ENCODE measurements at places on chromosomes 16 and 17.
A peak's percentile ranks its signal among the peaks of the same experiment; 100 is the strongest.

GRCh38 chr16:49547448-49547847 lies 173.8 kb downstream of the C16orf78 start:
- no peak for DNase-seq

GRCh38 chr16:9318764-9319163 lies 227.3 kb downstream of the HAPSTR1 start:
- no peak for DNase-seq

- DNase-seq = no peak
Observed at GRCh38 chr16:65469116-65469515, 347.3 kb upstream of the CDH11 start.

DNA sequence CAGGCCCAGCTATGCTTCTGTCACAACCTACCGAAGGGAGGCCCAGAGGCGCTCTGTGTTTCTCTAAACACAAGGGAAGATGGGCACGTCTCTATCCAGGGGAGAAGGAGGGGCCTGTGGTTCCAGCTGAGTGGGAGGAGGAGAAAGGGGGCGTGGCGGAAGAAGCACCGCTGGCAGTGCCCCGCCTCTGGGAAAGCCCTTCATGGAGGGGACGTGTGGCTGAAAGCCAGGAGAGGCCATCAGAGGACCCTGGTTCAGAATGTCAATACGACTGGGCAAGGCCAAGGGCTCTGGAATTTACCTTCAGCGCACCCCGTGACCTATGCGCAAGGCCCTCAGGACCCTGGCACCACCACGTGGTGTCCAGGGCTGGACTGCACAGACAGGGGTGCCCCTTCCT lies 12.3 kb upstream of the SLC38A8 start:
- DNase-seq = no peak

DNA sequence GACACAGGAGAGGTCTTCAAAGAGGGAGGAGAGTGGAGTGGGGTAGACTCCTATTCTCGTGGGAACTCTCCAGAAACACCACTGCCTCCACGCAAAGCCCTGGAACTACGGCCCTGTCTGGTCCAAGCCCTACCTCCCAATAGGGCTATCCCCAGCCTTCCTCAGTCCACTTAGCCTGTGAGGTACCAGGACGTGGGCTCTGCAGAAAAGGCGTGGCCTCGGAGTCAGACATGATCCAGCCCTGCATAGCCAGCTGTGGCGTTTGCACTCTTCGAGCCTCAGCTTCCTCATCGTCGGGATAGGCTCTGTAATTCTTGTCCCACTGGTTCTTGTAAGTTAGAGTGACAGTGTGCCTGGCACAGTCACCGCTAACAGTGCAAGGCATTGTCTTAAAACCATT lies 13.8 kb downstream of the ENDOV start:
- DNase-seq = peak; percentile 49

GRCh38 chr17:38947189-38947588 lies 20.0 kb downstream of the FBXO47 start:
- no peak for DNase-seq

DNA sequence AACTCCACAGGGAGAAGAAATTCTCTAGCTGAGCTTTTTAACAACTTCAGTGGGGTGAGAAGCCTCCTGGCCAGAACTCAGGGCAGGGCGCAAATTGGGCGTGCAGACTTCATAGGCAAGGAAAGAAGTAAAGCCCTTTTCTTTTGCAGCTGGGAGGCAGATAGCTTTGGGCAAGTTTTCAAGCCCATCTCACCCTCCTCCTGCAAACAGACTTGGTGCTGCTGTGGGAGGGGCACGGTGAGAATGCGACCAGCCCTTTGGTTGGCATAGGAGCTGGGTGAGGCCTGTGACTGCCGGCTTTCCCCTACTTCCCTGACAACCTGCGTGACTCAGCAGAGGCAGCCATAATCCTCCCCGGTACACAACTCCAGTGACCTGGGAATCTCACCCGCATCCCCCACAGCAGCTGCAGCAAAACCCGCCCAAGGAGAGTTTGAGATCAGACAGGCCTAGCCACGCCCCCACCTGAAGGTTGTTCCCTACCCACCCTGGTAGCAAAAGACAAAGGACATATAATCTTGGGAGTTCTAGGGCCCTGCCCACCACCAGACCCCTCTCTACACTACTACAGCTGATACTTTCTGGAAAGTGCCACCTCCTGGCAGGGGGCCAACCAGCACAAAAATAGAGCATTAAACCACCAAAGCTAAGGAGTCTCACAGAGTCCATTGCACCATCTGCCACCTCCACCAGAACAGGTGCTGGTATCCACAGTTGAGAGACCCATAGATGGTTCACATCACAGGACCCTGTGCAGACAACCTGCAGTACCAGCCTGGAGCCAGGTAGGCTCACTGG lies 195.5 kb upstream of the CCL2 start:
- no peak for DNase-seq

DNA sequence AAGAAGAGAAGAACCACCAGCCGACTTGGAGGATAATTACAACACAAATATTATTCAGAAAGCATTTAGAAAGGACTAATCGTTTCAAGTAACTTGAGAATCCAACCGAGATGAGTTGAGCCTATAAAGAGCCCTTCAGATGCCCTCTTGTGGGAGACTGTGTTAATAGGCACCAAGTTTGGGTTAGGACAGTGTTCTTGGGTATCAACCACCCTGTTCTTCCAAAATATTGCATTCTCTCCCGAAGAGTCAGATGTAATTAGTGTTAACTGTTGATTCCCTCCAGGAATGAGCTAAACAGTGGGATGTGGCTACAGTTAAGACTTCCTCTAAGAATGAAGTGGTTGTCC lies 87.8 kb upstream of the NOL11 start:
- DNase-seq = no peak

DNA sequence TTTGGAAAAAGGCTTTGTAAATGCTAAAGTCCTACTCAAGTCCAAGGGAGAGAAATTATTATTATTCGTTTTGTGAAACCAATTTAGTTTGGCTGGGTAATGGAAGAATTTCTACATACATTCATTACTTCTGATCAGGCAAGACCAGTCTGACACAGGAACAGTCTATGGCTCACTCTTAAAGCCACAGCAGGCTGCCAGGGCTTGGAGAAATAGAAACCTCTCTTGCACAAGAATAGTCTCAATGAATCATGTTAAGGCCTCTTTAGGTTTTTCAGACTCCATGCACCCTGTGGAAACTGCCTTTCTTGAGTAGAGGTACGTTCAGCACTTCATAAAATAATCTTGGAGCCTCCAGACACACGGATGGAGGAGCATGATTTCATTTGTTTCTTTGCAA lies 167.7 kb downstream of the IRX3 start:
- no peak for DNase-seq

DNA sequence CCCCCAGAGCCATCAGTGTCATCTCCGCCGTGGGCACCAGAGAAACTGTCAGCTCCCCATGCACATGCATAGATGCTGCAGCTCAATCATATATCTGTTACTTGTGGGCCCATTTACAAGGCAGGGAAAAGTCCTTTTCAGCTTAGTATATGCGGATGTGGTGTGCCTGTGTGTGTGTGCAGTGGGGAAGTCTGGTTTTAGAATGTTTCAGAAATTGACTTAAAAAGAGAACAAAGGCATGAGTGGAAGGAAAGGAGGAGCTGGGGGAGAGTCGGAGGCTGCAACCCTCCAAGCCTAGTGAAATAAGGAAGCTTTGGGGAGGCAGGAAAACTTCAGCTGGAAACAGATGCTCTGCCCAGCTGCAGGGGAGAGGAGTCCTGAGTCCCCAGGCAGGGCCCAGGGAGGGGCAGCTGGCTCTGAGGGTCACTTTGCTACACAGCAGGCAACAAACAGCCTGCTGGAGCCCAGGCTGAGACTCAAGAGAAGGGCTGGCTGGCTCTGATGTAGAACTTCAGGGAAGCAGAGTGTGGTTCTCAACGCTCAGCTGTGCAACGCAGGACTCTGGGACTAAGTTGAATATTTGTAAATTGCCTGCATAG lies 11.1 kb upstream of the CD300LD start:
- no peak for DNase-seq

GRCh38 chr17:63294776-63295175 lies 151.3 kb downstream of the CYB561 start:
- no peak for DNase-seq

DNA sequence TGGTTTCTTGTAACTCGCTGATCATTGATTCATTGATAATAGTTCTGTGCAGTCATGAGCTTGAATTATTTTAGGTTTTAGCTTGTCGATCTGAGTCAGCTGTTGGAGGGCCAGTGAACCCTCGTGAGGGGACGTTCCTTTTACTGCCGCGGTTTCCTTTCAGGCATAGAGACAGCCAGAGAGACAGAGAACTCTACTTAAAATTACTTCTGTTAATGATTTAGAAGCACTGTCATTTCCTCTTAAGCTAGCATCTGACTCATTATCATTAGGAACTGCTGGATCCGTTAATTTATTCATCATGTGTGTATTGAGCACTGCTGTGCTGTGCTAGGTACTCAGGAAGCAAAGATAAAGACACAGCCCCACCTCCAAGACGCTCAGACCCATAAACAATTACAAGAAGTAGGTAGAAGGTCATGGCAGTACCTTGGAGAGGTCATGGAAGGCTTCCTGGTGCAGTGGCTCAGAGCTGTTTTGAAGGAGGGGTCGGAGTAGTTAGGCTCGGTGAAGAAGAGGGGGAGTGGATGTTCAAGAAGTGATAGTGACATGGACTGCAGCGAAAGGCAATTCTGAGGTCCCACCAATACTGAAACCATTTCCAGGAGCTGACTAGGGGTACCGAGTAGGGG lies 3.3 kb downstream of the PGS1 start:
- no peak for DNase-seq

GRCh38 chr17:47295037-47295873 lies 28.5 kb upstream of the EFCAB13 start:
- no peak for DNase-seq

DNA sequence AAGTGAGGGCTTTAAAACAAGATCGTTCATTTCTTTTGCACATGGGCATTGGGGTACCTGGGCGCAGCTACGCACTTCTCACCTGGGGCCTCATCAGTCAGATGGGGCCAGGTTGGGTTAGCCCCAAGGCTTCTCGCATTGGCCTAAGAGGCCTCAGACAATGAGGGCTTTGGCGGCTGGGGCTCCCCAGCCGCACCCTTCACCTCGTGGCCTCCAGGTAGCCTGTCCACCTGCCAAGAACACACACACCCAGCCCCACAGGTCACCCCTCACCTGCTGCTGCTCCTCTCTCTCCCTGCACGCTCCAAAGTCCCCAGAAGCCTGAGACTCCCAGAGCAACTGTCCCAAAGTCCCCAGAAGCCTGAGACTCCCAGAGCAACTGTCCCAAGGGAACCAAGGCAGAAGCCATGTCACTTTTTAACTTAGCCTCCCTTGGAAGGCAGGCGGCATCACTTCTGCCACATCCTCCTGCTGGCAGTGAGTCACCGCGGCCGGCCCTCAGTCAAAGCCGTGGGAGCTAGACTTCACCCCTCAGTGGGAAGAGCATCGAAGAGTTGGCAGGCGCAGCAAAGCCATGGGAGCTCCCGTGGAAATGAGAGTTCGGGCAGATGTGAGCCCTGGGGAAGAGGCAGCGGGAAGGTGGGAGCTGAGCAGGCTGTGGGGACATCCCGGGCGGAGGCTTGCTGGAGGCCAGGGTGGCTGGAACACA lies 78.9 kb upstream of the PLCG2 start:
- DNase-seq = no peak

- peak; percentile 32 for DNase-seq
Observed at GRCh38 chr16:74999609-75000480, 1.0 kb downstream of the ZNRF1 start.

- no peak for DNase-seq
Observed at GRCh38 chr17:78765821-78766220, 16.3 kb downstream of the CYTH1 start.

DNA sequence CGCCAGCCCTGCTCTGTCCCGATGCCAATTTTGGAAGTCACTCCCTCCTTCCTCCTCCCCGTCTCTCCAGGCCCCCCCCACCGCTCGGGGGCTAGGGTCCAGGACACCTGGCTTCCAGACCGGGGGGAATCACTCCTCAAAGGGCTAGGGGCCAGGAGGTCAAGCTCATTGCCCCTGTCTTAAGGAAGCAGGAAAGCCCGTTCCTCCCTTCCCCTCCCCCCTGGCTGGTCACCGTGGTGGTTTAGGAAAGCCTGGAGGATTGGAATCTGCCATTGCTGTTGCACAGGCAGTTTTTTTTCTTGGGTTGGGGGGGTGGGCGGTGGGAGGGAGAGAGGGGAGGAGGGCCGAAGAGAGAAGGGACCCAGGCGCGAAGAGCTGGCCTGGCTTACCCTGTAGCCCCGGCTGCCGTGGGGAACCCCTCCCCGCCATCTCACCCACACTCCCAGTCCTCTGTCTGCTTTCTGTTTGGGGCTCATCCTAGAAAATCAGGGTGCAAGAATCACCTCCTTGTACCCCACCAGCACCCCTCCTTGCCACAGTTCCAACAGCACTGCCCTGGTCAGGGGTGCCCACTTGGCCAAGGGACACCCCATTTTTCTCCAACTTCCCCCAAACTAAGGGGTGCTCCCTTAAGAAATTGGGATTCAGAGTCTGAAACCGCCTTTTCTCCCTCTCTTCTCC lies 2.9 kb upstream of the BCL6B start:
- DNase-seq = peak; percentile 68

GRCh38 chr16:24955975-24956731 lies 59.0 kb downstream of the ARHGAP17 start:
- no peak for DNase-seq

DNA sequence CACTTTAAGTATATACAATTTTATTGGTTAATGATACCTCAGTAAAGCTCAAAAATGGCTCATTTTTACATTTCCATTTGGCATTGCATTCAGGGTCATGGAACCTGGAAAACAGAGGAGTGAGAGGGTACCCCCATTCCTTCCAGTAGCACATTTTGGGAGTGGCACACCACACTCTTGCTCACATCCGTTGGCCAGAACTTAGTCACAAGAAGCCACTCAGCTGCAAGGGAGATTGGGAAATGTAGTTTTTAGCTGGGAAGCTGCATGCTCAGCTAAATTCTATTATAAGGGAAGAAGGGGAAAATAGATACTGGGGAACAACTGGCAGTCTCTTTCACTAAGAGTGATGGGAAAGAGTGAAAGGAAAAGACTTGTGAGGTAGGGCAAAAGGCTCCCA lies 102.5 kb upstream of the TMEM97 start:
- no peak for DNase-seq

DNA sequence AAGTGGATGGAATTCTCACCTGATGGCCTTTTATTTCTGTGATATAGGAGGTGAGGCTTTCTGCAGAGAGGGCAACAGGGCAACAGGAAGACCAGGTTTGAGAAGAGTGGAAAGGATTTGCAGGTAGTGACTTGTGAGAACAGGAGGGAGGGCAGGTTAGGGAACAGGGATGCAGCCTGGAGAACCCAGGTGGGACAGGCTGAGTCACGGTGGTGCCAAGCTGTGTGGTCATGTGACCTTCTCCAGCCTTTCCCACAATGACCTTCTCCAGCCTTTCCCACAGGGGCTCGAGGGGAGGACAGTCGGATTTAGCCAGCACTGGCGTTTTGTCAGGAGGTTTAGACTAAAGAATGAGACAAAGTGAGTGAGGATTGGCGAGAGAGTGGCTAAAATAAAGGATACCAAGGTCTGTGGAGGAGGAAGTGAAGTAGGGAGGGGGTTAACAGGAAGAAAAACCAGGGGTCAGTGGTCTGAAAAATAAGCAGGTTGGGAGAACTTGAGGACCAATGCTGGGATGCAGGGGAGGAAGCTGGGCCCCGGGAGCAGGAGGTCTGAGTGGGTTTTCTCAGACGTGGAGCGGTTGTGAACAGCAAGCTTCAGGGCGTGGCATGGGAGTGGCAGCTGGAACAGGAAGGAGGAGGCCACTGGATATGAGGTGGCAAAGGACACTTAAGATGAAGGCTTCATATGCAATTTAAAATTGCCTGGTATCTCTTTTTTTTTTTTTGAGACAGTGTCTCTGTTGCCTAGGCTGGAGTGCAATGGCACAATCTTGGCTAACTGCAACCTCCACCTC lies 37.7 kb downstream of the DNAH2 start:
- no peak for DNase-seq

GRCh38 chr16:11303405-11304138 lies 22.4 kb upstream of the PRM1 start:
- no peak for DNase-seq

GRCh38 chr16:69712277-69712676 lies 14.1 kb downstream of the NQO1 start:
- DNase-seq = no peak
